ENCODE measurements at places on chromosomes 3 and 15.

DNA sequence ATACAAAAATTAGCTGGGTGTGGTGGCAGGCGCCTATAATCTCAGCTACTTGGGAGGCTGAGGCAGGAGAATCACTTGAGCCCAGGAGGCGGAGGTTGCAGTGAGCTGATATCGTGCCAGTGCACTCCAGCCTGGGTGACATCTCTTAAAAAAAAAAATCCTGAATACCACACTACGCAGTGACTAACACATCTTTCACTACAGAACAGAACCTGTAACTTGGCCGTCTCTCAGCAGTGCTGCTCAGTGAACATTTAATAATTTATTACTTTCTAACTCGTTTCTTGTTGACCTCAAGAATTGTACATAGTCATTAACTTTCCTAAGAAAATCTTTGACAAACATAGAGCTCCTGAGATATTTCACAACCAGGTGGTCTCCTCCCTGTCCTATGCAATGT, 3.8 kb downstream of the GREM1 start:
- DNase-seq, result no peak

DNA sequence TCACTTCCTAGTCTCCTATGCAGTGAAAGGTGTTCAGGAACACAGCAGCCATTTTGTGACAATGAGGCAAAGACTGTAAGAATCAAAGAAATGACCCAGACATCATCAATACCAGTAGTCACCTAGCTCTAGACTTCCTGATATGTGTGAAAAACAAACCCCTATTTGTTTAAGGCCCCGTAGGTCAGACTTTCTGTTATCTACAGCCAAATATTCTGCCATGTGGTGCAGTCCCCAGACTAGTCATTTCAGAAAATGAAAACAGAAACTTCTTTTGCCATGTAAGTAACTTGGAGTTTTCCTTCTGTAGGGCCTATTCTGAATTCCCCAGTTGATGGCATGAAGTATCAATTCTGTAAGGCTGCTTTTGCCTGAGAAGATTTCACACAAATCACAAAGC, 181.7 kb upstream of the SNTN start:
- DNase-seq, result no peak

- no peak for DNase-seq
Measured at GRCh38 chr15:48695827-48696573, 50.5 kb upstream of the FBN1 start.

DNA sequence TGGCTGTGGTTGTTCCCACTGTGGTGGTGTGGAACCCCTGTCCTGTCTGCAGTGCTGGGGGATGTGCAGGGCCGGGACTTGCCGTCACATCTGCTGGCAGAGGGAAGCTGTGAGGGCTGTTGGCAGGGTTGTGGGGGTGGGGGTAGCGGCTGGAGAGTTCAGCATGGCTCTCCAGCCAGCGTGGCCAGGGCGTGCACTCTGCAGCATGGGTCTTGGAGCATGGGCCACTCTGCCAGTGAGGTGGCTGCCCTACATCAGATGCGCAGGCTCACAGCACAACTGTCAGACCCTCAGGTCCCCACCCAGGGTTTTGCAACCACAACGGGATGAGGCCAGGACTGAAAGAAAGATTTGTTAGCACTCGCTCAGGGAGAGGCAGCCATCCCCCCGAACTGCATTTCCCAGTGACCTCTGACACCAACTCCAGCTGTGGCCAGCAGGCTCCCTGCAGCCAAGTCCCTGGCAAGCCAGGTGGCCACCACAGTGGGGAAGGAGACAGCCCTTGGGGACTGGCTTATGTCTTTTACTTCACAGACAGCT, 237.7 kb upstream of the LYSMD4 start:
- no peak for DNase-seq

GRCh38 chr3:184765730-184766074, 46.3 kb upstream of the VPS8 start:
- no peak for DNase-seq
